Stimulated activated CD8-positive, alpha-beta memory T cell treated with anti-CD3 and anti-CD28 coated beads, Interleukin-2, amount 100 ng/mL, for 48 hours (primary cell): ENCODE measurements at places on chromosomes 5 and 9.

DNA sequence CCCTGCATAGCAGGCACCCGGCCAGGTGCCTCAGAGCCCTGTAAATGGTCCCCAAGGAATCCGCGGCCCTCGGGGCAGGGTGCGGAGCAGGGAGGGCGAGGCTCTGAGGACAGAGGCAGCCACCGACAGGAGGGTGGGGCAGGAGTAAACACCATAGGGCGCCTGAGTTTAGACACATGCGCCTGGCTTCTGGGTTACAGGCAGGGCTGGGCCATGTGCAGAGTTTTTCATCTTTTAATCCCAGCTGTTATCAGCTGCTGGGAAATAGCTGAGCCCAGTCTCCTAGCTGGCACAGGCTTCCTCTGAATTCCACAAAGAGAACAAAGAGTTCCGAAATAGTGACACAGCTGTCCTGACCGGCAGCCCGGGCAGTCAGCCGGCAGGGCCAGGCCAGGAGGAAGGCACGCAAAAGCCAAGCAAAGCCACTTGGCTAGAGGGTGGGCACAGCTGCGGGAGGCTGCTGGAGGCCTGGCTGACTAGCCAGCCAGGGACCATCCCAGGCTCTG lies 98.9 kb upstream of the PHYKPL start:
- no peak for DNase-seq

- DNase-seq = no peak
Measured at GRCh38 chr5:68452286-68452685, 236.7 kb downstream of the PIK3R1 start.

DNA sequence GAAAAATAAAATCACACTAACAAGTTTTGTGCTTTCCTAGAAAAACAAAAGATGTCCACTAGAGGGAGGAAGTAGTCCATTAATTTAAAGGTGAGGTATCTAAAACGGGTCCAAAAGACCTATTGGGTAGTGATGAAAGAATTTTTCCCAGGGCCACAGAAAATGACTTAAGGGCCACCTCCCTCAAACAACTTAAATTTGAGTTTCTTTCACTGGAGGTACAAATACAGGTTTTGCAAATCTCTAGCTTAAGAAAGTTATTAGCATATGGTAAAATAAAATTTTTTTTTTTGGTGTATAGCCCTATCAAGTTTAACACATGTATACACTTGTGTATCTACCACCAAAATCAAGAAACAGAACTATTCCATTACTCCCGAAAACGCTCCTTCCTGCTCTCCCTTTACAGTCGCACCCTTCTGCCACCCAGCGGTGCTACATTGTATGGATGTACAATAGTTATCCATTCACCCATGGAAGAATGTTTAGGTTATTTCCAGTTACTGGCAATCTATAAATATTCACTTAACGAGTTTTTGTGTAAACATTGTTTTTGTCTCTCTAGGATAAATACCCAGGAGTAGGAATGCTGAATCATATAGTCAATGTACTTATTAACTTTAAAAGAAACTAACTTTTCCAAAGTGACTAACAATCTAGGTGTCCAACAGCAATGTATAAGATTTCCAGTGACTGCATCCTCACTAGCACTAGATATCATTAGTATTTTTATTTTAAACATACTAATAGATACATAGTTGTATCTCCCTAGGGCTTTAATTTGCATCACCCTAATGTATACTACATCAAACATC lies 21.9 kb downstream of the DEPDC1B start:
- no peak for DNase-seq

GRCh38 chr9:31412081-31412480 lies 972.4 kb upstream of the ACO1 start:
- no peak for DNase-seq

- DNase-seq = no peak
Measured at GRCh38 chr9:112242147-112242804, 67.2 kb upstream of the SUSD1 start.

- no peak for DNase-seq
Measured at GRCh38 chr9:114046237-114046755, 31.8 kb downstream of the AMBP start.

DNA sequence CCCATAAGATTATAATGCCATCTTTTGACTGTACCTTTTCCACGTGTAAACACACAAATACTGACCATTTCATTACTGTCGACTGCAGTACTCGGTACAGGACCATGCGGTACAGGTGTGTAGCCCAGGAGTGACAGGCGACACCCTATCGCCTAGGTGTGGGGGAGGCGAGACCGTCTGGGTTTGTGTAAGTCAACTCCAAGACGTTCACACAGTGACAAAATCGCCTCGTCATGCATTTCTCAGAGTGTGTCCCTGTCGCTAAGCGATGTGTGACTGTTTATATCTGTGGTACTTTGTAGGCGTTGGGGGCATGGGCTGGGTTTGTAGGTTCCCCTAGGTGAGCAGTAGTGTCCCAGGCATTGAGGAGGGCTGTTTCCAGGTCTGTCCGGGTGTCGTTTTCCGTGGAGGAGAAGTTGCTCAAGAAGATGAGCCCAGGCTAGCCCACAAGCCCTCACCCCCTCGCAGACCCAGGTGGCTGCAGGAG lies 20.3 kb downstream of the NEK6 start:
- no peak for DNase-seq

DNA sequence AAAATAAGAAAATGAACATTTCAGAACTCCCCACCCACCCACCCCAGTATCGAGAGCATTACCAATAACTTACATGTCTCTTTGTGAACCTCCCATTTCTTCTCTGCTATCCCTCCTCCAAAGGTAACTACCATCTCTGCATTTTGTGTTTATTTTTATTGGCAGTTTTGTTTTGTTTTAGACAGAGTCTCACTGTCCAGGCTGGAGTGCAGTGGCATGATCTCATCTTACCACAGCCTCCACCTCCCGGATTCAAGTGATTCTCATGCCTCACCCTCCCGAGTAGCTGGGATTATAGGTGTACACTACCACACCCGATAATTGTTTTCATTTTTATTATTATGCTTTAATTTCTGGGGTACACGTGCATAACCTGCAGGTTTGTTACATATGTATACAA lies 21.7 kb upstream of the GLIS3 start:
- DNase-seq = no peak

DNA sequence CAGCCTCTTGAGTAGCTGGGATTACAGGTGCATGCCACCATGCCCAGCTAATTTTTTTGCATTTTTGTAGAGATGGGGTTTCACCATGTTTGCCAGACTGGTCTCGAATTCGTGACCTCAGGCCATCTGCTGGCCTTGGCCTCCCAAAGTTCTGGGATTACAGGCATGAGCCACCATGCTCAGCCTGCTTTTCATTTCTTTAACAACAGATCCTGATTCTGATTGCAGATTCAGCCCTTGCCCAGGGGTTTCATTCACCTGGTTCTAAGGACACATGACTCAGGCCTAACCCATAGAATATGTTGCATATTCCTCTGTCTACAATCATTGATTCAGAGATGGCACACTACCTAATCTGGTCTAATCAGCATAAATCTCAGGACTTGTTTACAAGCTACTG lies 56.1 kb upstream of the CCDC112 start:
- no peak for DNase-seq

DNA sequence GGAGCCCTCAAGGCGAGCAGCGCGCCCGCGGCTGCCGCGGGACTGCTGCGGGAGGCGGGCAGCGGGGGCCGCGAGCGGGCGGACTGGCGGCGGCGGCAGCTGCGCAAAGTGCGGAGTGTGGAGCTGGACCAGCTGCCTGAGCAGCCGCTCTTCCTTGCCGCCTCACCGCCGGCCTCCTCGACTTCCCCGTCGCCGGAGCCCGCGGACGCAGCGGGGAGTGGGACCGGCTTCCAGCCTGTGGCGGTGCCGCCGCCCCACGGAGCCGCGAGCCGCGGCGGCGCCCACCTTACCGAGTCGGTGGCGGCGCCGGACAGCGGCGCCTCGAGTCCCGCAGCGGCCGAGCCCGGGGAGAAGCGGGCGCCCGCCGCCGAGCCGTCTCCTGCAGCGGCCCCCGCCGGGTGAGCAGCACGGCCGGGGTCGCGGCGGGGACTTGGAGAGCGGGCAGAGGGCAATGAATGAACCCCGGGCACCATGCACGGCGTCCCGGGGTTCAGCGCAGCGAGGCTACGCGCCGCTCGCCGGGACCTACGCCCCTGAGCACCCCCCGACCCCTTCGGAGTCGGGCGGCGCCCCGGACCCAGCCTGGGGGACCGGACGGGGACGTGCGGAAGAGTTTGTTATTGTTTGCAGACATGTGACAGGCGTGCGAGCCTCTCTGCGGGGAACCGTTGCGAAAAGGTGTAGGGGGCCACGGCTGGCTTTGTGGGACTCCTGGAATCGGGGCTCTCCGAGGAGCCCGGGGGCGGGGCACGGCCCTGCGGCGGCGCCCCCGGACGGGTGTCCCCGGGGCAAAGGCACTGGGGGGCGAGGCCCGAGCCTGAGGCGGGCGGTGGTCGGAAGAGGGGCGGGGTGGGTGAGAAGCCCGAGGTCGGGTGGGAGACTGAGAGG lies 553 bp downstream of the MAP3K1 start:
- DNase-seq = peak; percentile 26

DNA sequence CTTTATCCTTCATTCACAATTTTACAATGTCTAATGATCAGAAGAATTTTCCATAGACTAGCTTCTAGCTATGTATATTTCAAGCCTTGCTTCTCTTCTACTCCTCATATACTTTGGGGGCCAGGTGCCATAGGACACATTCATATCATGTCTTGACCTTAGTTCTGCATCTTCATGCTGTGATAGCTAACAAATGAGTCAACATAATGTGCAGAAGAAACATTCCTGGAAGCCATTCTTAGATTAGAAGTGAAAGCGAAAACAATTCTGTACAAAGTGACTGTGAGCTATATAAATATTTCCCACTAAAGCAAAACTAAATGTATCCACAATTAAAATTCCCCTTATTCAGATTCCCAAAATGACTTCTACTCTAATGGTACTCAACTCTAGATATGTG lies 320.2 kb upstream of the NREP start:
- DNase-seq = no peak

GRCh38 chr5:126139086-126139485 lies 284.1 kb upstream of the GRAMD2B start:
- DNase-seq = no peak
